ENCODE measurements at places on chromosomes 16 and 17. TPM values are rescaled to one million over a fixed set of nuclear protein-coding genes. Genes with fewer than 3 reads are reported as not detected.

- DNase-seq, result no peak
Measured at GRCh38 chr17:42129109-42129837, 6.7 kb downstream of the HSPB9 start.

GRCh38 chr16:11407047-11407982, 62.1 kb downstream of the RMI2 start:
- peak; percentile 63 for DNase-seq

- no peak for DNase-seq
Measured at GRCh38 chr17:4381690-4382671, 15.5 kb upstream of the UBE2G1 start.

GRCh38 chr16:5398203-5398602, 300.6 kb upstream of the EEF2KMT start:
- DNase-seq, result no peak

DNA sequence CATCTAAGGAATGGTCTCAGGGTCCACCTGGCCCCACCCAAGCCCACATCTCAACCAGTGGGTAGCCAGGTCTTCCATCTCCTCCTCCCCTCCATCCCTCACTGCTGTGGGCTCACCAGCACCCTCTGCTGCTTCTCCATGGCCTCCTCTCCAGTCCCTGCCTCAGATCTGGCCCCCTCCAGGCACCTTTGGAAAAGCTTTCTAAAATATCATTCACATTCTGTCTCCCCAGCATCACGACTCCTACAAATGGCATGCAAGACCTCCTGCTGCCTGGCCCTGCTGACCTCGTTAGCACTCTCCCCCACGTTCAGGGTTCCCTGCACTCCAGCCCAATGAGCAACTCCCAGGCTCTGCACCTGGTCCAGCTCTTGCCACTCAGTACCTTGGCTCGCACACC, 13.7 kb downstream of the GLP2R start:
- no peak for DNase-seq

- DNase-seq, result no peak
Measured at GRCh38 chr16:23505180-23505665, 5.1 kb downstream of the GGA2 start.

- no peak for DNase-seq
Measured at GRCh38 chr17:68346448-68346847, 55.2 kb downstream of the ARSG start.

DNA sequence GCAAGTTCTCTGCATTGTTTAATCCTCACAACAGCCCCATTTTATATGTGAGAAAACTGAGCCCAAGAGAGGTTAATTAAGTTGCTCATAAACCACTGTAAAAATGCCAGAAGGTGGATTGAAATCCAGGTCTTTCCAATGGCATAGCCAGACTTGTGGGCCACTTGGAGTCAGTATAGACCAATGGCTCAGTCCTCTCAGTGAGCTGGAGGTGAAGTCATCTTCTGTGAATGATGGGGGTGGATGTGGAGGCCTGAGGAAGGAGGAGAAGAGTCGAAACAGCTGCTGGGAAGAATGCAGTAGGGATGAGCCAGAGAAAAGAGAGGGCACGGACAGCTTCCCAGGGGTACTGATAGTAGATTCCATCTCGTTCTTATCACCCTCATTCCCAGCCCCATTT, 213.4 kb downstream of the SOX9 start:
- no peak for DNase-seq

GRCh38 chr16:78939597-78939996, 660.9 kb downstream of the MAF start:
- DNase-seq, result no peak

- DNase-seq, result no peak
Measured at GRCh38 chr17:72121164-72122009, 567 bp downstream of the SOX9 start.

DNA sequence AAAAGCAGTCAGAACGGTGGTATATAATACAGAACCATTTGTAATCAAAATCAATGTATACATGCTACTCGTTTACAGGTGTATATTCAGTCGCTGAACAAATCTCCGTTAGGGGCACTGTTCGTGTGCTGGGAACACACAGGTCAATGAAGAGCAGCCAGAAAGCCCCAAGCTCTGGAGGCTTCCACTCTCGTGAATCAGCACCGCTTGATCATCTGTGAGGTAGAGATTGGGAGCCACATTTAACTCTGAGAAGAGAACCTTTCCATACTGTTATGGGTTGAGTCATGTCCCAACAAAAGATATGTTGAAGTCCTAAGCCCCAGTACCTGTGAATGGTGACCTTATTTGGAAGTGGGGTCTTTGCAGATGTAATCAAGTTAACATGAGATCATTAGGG, 5.4 kb upstream of the CYTH1 start:
- DNase-seq, result no peak

GRCh38 chr17:53655591-53655990, 167.1 kb upstream of the KIF2B start:
- no peak for DNase-seq

DNA sequence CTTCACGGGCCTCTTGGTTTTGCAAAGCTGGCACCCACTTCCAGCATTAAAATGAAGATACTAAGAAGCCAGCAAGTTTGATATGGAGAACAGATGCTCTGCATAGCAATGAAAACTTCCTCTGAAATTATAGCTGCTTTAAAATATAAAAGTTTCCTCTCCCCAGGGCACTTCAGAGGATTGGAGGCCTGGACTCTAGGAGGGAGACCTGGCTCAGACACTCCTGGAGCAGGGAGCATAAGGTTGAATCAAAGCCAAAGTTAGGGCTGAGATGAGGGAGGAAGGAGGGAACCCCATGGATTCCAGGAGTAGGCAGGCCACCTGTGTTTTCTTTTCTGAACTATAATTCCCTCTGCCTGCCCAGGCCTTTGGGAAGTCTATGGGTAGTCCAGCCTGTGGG, 176.0 kb upstream of the RPL38 start:
- DNase-seq, result no peak

DNA sequence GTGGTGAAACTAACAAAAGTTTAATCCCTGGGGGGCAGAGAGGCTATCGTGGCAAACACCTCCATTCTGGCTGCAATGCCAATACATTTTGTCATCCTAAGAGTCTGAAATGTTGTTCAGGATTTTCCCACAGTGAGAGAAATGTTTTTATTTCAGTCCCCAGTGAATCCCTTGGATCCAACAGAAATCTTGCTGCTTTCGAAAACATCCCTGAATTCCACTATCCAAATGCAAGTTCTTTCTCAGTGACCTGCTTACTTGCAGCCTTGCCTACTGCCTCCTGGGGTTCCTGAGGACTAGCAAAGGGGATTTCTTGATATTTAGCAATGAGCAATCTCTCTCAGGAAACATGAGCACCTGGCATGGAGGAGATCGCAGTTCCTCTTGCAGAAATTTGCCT, 202.1 kb upstream of the IRX3 start:
- no peak for DNase-seq

- no peak for DNase-seq
Measured at GRCh38 chr17:79361873-79362771, 248.7 kb downstream of the RBFOX3 start.

- DNase-seq, result no peak
Measured at GRCh38 chr16:30374538-30374937, at the start of gene MYL11. Gene MYL11, plus strand, starts transcription at chr16:30374802. Its CDS starts 56 bp downstream, at chr16:30374858.

The KIF2B gene
- not detected for total RNA-seq

The KRTAP16-1 gene
- not detected for total RNA-seq

The C16orf92 gene
- total RNA-seq, result not detected

The PRDM7 gene
- not detected for total RNA-seq

The TPSAB1 gene
- 32.5 TPM for total RNA-seq
